HuH-7 (cell line): ENCODE measurements at places on chromosomes 2 and 18.

DNA sequence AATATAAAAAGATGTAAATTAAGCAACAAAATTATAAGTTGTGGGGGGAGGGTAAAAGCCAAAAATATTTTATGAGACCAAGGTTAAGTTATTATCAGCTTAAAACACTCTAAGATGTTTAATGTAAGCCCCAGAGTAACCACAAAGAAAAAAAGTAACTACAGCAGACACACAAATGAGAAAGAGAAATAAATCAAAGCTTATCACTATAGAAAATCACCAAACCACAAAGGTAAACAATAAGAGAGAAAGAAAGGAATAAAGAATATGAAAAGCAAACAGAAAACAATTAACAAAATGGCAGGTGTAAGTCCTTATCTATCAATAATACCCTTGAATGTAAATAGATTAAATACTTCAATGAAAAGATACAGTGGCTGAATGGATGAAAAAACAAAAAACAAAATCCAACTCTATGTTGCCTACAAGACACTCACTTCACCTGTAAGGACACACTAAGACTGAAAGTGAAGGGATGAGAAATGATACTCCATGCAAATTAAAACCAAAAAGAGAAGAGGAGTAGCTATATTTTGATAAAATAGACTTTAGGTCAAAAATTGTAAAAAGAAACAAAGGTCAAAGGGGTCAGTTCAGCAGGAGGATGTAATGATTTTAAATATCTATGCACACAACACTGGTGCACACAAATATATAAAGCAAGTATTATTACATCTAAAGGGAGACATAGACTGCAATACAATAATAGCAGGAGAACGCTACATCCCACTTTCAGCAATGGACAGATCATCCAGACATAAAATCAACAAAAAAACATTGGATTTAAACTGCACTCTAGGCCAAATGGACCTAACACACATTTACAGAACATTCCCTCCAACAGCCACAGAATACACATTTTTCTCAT, 80.7 kb downstream of the PTPN2 start:
- no peak for DNase-seq

DNA sequence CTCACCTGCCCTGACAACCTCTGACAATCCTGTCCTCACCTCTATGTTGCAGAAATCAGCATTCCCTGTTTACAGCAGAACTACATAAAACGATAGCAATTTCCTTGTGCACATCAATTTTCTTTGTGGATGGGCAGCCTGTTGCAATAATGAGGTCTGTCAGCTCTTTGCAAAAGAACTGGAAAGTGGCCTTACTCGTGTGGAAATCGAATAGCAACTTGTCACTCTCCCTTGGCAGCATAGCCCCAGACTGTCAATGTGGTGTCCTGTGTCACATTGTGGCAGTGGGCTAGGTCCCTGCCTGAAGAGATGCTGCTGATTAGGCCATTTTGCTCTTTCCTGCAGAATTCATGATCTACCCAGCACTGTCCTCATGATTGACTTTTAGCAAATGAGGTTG, 531.9 kb downstream of the CCDC85A start:
- DNase-seq, result no peak

- DNase-seq, result no peak
Measured at GRCh38 chr2:102768253-102768652, 6.4 kb downstream of the TMEM182 start.

DNA sequence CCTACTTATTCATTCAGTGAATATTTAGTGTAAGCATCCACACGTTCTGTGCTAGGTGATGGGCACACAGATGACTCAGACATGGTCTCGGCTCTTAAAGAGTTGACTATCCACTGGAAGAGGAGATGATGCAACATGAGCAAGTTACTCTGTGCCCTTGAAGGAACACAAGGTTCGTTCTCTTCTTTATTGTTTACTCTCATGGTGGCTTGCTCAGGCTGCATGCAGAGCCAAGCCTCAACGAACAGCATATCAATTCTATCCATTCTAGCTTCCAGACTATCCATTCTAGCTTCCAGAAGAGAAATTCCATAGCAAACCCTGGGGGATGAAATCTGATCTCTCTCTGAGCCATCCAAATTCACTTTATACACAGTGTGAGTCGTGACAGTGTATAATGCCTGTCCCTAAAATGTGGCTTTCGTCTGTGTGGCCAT, 68.1 kb upstream of the CTAGE1 start:
- no peak for DNase-seq

GRCh38 chr18:64180171-64180570, 31.3 kb upstream of the LINC00305 start:
- DNase-seq, result no peak

DNA sequence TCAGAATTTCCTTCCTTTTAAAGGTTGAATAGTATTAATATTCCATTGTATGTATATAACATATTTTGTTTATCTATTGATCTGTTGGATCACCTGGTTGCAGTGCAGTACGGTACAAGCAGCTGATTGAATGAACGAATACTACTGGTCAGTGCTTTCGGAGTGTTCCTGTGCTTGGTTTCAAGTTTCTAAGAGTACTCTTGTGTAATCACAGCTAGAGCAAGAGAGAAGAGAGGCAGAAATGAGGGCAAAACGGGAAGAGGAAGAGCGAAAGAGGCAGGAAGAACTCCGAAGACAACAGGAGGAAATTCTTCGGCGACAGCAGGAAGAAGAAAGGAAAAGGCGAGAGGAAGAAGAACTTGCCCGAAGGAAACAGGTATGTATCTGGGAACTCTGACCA, 40.3 kb upstream of the KCNJ13 start:
- no peak for DNase-seq

- no peak for DNase-seq
Measured at GRCh38 chr2:188701836-188702235, 272.3 kb upstream of the COL3A1 start.

- DNase-seq, result no peak
Measured at GRCh38 chr2:222160125-222160524, 138.7 kb downstream of the PAX3 start.

DNA sequence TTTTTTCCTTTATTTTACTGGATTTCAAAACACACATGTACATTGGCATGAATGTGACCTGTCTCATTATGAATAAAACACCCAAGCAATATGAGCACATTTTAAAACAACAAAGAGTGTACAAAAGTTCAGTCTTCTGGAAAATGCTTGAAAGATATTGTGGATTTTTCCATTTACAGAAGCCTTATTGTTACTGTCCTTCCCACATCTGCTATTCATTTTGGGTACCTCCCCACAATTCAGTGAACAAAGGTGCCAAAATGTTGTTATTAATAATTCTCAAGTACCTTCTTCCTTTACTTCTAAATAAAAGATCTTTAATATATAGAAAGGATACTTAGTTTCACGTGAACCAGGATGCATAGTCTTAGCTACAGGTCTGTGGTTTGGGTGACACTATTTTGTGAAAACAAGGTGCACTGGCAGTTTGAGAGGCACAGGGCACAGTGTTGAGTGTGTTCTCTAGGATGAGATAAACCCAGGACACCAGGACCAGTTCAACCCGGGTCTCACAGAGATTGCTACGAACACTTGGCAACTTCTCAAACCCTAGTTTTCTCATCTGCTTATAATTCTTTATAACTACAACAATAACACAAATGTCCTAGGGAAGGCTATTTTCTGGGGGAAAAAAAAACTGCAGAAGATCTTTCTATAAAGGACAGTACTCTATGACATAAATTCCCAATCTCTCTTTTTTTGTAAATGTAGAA, 84.5 kb upstream of the GALNT5 start:
- DNase-seq, result no peak

- DNase-seq, result no peak
Measured at GRCh38 chr18:50869150-50869549, 9.8 kb upstream of the ME2 start.

GRCh38 chr2:176826984-176827668, 385.5 kb upstream of the HNRNPA3 start:
- DNase-seq, result no peak
